Activated T-helper 1 cell treated with anti-CD3 and anti-CD28 coated beads, Interleukin-12 subunit alpha, Interleukin-12 subunit beta, Interleukin-2, Interleukin-4 antibody, amounts not matched to agents 30 ng/mL and 10 ng/mL and 1 ng/mL, durations not matched to agents 14 hours and 24 hours and 36 hours (primary cell): ENCODE measurements at places on chromosomes 1 and 21. TPM values are rescaled to one million over a fixed set of nuclear protein-coding genes. Genes with fewer than 3 reads are reported as not detected.
A peak's percentile ranks its signal among the peaks of the same experiment; 100 is the strongest.

DNA sequence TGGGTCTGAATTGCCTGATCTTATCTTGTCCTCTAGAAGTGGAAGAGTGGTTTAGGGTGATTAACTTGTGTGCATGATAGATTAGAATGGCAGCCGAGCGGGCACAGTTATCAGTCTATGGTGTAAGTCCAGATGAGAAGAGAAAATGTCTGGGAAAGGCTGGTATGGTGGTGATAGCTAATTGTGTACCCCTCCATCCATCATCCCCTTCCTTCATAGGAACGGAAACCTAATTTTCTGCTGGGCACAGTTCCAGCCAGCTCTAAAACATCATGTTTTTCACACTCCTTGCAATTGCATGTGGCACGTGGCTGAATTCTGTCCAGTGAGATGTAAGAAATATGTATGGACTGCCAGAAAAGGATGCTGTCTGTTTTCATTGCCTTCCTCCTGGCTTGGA, 40.9 kb upstream of the ZP4 start:
- no peak for DNase-seq

DNA sequence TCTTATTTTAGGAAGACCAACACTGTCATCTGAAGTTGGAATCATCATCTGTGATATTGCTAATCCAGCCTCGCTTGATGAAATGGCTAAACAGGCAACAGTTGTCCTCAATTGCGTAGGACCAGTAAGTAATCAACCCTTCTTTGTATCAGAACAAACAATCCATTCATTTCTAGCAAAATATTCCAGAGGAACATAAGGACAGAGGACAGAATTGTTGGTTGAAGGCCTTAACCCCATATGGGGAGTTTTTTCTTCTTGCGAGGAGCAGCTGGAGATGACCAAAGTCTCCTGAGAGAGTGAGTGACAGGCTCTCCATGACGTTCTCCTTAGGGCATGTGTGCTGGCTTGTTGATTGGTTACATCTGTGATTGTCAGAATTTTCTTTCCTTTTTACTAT, 2.7 kb downstream of the SCCPDH start:
- DNase-seq, result no peak

- DNase-seq, result no peak
Measured at GRCh38 chr1:119632841-119633240, 15.2 kb downstream of the ZNF697 start.

DNA sequence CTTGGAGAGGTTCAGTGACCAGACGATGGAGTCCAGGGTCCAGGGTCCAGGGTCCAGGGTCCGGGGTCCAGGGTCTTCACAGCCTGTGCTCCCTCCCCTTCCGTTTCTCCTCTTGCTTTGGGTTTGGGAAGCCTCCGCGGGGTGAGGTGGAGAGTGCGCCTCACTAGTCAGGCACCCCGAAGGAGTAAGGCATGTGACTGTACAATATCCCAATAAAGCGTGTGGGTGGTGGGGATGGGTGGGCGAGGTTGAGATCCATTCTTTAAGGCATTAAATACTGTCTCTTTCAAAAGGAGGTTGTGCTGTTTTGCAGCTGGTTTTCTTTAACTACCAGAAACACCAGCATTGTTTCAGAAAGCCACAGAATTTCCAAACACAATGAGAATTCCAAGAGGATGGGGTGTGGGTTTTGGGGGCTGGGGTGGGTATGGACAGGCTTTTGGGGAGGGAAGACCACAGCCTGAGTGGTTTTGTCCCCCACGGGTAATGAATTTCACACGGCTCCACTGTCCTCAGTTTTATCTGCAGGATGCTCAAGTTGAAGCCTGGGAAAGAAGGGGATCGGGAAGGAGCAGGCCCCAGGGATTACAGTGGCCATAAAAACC, 65.7 kb downstream of the KIF26B start:
- no peak for DNase-seq

- no peak for DNase-seq
Measured at GRCh38 chr1:10561497-10561896, 86.7 kb downstream of the PEX14 start.

GRCh38 chr1:92411511-92411910, 75.2 kb downstream of the GFI1 start:
- no peak for DNase-seq

GRCh38 chr1:170533298-170533697, 1.3 kb downstream of the GORAB start:
- DNase-seq, result no peak

GRCh38 chr1:160629286-160630210, 17.3 kb downstream of the SLAMF1 start:
- peak; percentile 76 for DNase-seq

- DNase-seq, result no peak
Measured at GRCh38 chr1:28508435-28508754, 2.6 kb downstream of the RCC1 start.

SPATA46 gene
- total RNA-seq, result not detected in 2 replicates

TEX38 gene
- 0.18 TPM in 1 of 2 replicates, not detected in the other for total RNA-seq

JTB gene
- 198 and 213 TPM in 2 replicates for total RNA-seq

ATP5PF gene
- total RNA-seq, result 152 and 161 TPM in 2 replicates

FLG2 gene
- total RNA-seq, result not detected in 2 replicates
